ENCODE measurements at places on chromosomes 5 and 9.

DNA sequence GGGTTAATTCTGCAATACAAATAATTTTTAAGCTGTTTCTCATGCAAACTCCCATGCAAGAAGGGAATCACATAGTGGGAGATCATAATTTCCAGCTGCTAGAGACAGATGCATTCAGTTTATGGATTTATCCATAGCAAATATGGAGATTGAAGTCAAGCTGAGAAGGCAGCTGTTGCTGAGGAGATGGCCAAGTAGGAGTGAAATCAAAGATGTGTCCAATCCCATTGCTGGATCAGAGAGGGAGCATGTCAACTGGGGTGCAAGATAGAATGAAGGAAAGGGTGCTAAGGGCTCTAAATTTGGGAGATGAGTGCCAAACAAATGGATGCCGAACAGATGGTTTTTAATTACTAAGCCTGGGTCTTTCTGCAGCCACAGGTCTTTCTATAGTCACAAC lies 504.5 kb downstream of the NFIB start:
- DNase-seq: no peak

- DNase-seq: no peak
Observed at GRCh38 chr5:135829179-135829578, 5.3 kb upstream of the SLC25A48 start.

DNA sequence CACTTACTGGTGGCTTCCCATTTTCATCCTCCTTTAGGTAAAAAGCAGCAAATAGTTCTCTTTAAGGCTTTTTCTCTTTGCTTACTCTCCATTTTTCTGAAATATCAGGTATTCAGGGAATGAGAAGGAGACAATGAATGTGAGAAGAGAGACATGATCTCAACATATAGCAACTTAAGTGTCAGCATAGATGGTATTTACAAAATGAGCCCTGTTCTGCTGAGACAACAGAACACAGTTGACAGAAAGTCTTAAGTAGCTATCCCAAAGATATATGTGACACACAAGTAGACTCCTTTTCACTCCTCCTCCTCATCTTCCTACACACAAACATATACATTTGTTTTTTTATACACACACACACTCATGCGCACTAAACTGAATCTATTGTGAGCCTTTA lies 649.3 kb upstream of the WWC1 start:
- no peak for DNase-seq

DNA sequence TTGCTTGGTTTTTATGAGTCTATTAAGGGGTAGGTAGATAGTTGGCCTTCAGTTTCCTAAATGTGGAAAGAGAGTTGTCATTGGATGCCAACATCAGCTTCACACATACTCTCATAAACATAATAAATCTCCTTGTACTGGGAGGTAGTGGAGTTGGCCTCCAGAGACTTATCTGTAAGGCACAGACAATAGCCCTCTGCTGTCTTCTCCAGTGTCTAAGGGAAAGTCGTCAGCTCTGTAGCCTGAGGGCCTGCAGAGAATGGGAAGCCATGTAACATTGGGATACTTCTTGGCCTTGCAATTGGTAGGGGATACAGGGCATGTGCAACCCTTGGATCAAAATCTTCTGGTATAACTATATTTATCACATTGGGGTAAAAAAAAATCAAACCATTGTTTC lies 331.9 kb upstream of the KLF9 start:
- DNase-seq: no peak

- no peak for DNase-seq
Observed at GRCh38 chr9:73869264-73869663, 627.9 kb upstream of the RORB start.

DNA sequence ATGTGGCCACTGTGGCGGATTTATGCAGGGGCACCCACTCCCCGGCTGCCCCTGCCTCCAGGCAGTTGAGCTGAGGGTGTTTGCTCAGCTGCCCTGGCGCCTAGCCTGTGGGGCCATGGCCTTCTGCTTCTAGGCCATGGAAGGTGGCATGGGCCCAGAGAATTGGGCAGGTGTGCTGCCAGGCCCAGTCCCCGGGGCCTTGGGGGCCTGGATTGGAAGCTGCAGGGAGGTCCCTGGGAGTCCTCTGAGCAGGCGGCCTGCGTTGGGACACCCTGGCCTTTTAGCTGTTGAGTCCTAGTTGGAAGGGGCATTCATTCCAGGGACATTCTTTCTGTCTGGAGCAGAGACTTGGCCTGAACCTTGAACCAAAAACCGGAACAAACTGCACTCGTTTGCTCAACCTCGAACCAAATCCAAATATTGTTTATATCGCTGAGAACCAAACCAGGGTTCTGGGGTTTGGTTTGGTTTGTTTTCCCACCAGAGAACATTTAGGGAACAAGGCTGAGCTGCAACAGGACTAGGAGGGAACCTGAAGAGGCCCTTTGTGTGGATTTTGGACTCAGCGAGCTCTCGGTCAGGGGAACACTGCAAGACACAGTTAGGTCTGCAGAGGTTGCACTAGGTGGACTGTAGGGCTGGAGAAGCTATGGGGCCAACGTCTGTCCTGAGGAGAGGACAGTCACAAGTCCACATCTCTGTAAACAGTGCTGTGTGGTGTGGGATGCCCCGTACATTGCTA lies 116.8 kb downstream of the BOD1 start:
- no peak for DNase-seq

DNA sequence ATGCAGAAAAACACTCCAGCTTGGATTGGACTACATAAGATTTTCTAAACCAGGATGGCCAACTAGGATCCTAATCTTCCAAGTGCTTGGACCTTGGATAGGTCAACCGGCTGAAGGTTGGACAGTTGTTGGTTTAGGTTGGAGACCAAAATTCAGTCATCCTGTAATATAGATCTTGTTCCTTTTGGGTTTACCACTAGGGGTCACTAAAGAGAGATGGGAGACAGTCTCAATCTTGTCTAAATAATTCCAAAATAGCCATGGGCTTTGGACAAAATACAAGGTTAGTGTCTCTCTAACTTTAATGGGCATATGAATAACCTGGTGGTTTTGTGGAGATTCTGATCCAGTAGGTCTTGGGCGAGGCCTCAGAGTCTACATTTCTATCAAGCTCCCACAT lies 148.7 kb upstream of the ERCC6L2 start:
- peak; percentile 20 for DNase-seq

DNA sequence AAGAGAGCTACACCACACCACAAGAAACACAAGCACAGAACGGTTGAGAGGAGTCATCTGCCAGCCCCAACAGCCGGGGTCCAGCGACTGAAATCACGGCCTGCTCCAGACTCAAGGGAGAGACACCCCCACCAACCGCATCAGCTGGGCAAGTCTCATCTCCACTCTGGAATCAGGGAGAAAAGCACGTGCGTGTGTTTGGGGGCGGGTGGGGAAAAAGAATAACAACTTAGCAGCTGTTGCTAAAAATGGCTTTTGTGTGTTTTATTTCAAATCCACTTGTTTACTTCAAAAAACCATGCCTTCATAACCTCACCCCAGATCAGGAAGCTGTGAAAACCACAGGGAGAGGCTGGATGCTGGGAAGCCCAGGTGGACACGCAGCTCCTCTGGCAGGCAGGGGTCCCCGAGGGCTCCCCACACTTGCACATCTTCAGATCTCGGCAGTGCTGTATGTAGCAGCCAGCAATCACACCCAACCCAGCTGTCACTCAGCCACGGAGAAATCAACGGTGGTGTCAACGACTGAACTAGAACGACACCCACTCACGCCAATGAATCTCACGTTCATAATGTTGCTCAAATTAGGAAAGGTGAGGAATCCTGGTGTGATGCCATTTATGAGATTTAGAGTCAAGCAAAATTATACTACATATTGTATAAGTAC lies 19.0 kb downstream of the PNPLA7 start:
- no peak for DNase-seq

GRCh38 chr9:79731171-79731890 lies 159.6 kb downstream of the TLE4 start:
- DNase-seq: no peak

GRCh38 chr5:10885026-10885425 lies 124.0 kb upstream of the DAP start:
- DNase-seq: no peak

DNA sequence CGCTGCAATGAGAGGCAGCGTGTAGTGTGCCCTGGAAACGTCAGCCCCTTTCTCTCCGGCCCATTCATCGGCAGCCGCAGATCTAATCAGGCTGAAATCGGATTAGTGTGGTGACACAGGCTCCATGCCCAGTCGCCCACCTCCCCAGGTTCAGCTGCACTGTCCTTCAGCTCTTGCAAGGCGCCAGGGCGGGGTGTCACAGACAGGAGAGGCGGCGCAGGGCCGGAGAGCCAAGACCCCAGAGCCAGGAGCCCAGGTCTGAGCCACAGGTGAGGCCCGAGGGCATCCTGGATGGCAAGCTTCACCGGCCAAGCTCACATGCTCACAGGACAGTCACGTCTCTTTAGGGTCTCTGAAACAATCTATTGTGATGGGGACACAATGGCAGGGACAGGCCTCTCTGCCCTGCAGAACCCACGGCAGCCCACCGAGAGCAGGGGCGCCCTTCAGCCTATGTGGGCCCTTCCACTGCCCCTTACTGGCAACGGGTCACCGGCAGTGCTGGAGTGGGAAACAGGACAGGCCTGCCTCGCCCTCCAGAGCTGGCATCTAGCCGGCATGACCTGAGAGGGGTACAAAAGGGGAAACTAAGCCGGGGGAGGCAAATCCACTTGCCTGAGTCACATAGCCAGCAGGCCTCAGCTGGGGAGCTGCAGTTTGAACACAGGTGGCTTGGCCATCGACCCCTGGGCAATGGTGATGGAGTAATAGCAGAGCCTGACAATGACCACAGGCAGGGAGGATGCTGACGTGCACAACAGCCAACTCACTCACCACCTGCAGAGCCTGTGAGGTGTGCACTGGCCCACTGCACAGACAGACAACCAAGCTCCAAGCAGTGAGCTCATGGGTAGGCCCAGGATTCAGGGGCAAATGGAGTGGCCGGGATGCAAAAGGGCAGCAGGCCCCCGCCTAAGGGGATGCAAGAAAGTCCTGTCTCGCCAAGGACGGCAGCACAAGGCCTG lies 48.1 kb downstream of the VAV2 start:
- DNase-seq: no peak

GRCh38 chr9:6676254-6676921 lies 30.9 kb upstream of the GLDC start:
- no peak for DNase-seq

DNA sequence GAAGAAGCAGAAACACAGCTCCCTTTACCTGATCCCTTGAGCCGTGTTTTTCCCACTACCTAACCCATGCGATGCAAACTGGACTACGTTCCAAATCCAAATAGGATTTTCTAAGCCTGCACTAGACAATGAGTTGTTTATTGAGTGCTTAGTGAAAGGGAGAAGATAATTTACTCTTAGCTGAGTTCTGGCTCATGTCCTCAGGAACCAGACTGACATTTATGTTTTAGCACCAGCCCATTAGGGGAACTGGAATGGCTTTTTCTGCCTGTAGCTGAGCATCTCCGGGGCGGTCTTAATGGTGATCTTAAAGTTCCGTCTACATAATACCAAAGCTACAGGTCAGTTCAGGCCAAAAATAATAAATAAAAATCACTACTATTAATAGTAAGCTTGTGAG lies 81.5 kb downstream of the SH3TC2 start:
- no peak for DNase-seq

DNA sequence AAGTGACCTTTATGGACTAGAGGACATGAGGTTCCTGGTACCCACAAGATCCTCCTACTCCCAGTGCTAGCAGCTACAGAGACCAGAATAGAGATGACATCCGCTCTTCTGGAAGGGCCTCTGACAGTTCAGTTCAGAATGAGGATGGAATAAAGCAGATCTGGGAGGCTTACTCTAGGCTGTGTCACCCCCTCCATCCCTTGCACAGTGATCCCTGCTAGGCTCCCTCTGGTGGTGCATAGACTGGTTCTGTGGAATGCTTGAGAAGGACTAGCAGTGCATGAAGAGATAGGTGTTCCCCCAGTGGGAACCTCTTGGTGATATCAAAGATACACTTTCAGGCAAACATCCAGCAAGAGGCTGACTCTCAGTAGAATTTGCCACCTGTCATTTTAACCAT lies 83.0 kb downstream of the NPR3 start:
- no peak for DNase-seq

DNA sequence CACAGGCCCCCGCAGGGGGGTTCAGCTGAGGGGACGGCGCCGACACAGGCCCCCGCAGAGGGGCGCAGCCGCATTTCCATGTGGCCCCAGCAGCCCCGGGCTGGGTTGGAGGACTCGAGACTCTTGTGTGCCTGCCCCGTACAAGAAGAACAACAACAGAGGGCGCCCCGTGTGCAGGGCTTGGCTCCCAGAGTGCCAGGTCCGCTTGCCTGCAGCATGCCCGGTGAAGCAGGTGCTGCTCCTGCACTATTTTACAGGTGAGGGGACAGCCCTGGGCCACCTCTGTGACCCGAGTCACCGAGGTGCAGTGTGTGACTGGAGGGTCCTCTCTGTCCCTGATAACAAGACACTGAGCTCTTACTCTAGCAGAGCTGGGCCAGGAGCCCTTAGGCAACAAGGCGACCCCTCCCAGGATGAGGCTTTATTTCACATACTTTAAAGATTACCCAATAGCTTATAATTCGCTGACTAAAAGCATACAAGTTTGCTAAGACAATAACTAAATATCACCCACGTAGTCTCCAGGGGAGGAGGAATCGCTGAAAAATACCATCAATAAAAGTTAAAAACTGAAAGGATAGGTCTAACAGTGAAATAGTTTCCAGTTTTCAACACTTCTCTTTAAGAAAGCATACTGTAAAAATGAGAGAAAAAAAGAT lies 41.7 kb upstream of the SLC9A3 start:
- DNase-seq: no peak

GRCh38 chr5:149567226-149567625 lies 14.1 kb upstream of the ARHGEF37 start:
- DNase-seq: no peak

DNA sequence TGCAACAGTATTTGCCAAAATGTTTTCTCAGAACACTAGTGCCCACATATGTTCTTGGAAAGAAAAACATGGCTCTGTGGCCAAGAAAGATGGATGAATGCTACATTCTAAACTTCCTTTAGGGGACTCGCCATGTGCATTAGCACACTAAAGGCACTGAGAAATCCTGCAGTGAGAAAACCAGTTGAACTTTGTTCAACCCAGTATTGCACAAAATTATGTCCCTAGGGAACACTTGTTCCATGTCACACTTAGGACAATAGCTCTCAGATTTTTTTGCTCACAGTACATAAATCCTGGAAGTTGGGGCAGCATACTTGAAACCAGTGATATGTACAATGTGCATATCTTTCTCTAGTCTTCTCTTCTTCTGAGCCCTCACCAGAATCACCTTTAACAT lies 96.6 kb downstream of the ADRB2 start:
- no peak for DNase-seq

- DNase-seq: no peak
Observed at GRCh38 chr5:40838086-40838485, 3.1 kb upstream of the RPL37 start.

Data from smooth muscle cell of the brain vasculature (primary cell).